NCI-H1436 treated with DMSO at 0.1 percent for 48 hours (cell line): ENCODE measurements at places on chromosomes 11 and 22.

- no peak for DNase-seq
Observed at GRCh38 chr11:67396587-67397389, 4.9 kb downstream of the PPP1CA start.

- DNase-seq = no peak
Observed at GRCh38 chr22:48188231-48188721, 1425.8 kb downstream of the TBC1D22A start.

DNA sequence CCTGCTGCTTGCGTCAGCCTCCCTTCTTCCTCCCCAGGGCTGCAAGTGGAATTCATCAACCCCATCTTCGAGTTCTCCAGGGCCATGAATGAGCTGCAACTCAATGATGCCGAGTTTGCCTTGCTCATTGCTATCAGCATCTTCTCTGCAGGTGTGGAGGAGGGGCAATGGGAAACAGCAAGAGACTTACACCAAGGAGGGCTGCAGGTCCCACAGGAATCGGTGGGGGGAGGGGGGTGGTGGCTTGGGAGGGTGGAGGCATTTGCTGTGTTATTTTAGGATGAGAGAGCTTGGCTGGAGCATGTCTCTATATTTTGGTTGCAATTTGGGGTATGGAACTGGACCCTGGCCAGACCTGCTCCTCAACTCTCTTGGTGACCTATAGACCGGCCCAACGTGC is 2.1 kb upstream of the MADD start:
- no peak for DNase-seq

DNA sequence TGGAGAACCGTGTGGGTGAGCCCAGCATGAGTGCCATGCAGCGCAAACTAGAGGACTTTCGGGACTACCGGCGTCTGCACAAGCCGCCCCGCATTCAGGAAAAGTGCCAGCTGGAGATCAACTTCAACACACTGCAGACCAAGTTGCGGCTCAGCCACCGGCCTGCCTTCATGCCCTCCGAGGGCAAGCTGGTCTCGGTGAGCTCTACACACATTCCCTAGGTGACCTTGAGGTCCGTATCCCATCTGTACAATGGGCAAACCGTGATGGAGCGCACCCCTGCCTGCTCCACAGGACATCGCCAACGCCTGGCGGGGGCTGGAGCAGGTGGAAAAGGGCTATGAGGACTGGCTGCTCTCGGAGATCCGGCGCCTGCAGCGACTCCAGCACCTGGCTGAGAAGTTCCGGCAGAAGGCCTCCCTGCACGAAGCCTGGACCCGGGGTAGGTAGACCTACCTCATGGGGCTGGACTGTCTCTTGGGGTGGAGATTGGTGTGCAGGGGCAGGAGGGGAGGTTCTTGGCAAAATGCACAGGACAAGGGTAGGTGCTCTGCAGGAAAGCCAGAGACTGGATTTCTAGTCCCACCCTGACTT is 10.6 kb downstream of the CTSF start:
- DNase-seq = no peak

DNA sequence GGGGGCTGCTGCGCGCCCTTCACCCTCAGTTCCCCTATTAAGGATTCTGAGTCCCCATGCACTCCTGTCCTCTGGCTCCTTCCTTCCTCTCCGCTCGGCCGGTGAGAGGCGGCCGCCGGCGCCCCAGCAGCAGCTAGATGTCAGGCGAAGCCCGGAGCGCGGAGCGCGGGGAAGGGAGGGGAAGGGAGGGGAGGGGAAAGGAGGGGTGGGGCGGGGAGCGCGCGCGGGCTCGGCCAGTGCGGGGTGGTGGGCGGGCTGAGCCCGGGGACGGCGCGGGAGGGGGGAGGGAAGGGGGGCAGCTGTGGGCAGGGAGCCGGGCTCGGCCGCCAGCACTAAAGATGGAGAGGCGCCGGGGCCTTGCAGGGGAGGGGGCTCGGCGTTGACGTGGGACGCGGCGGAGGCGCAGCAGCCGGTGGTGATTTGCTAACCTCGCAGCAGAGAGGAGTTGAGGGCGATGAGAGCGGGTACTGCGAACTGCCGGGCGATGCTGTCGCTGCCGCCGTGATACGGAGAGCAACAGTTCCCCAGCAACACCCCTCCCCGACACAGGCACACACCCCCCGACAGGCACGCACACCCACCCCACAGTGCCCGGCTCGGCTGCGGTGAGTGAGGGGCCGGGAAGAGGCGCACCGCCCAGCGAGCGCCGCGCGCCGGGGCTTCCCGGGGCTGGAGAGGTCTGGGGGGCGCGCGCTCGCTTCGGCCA is at the start of gene ZBTB16:
TSS of gene ZBTB16 (plus strand) at position 434 of the 706 bp plus-strand sequence. CDS start 3,590 bp downstream, outside the sequence.
- DNase-seq = no peak

GRCh38 chr11:60468829-60469228 is 13.2 kb downstream of the MS4A1 start:
- DNase-seq = no peak

- DNase-seq = no peak
Observed at GRCh38 chr11:57459164-57460021, 935 bp upstream of the RTN4RL2 start.

DNA sequence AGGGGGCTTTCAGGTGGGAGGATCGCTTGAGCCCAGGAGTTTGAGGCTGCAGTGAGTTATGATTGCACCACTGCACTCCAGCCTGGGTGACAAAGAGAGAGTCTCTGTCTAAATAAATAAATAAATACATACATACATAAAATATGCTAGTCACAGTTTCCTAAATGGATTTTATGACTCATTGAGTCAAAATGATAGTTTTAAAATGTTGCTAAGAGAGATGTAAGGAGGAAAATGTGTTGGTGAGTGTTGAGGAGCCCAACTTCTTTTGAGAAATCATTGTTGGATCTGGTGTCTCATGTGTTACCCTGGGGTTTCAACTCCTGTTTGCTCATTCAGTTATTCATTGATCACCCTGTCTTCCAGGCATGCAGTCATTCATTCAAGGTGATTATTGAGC is 21.0 kb downstream of the PARVB start:
- DNase-seq = no peak
